T-helper 2 cell treated with Interferon-gamma antibody and Interleukin-4, amounts not matched to agents 5 μg/mL and 100 μg/mL, for 36 hours (primary cell): ENCODE measurements at places on chromosomes 6 and 20.
A peak's percentile ranks its signal among the peaks of the same experiment; 100 is the strongest.

- no peak for DNase-seq
Measured at GRCh38 chr6:126195625-126196236, 144.2 kb upstream of the CENPW start.

DNA sequence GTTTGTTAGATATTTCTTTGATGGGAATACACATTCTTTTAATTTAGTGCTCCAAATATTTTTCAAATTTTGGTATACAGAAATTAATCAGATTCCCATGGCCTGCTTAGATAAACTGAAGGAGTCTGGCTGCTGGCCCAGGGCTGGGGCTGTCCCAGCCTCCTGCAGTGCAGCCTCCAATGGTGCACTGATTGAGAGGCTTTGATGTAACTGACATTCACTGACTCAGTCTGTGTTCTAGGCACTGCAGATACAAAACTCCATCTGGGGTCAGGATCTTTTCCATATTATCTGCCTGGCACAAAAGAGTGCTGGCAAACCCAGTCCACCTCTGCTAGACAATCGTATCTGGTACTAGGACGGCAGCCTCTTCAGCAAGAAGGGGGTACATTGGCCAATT, 64.8 kb downstream of the GRIK2 start:
- no peak for DNase-seq

- DNase-seq = no peak
Measured at GRCh38 chr20:49166534-49167449, 21.3 kb downstream of the STAU1 start.

GRCh38 chr6:162090734-162091133, 636.8 kb downstream of the PRKN start:
- no peak for DNase-seq

DNA sequence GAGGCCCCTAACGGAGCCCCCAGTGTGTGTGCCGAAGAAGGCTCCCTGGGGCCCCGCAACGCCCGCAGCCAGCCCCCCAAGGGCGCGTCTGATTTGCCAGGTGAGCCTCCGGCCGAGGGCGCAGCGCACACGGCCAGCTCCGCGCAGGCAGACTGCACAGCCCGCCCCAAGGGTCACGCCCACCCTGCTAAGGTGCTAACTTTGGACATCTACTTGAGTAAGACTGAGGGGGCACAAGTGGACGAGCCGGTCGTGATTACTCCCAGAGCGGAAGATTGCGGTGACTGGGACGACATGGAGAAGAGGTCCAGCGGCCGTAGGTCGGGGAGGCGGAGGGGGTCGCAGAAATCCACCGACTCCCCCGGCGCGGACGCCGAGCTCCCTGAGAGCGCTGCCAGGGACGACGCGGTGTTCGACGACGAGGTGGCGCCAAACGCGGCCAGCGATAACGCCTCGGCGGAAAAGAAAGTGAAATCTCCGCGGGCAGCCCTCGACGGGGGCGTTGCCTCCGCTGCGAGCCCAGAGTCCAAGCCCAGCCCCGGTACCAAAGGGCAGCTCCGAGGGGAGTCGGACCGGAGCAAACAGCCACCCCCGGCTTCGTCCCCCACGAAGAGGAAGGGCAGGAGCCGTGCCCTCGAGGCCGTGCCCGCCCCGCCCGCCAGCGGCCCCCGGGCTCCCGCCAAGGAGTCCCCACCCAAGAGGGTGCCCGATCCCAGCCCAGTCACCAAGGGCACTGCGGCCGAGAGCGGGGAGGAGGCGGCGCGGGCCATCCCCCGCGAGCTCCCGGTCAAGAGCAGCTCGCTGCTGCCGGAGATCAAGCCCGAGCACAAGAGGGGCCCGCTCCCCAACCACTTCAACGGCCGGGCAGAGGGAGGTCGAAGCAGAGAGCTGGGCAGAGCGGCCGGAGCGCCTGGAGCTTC, 117.0 kb downstream of the RTN4IP1 start:
- peak; percentile 80 for DNase-seq

- no peak for DNase-seq
Measured at GRCh38 chr6:44627091-44627882, 239.8 kb downstream of the CDC5L start.

DNA sequence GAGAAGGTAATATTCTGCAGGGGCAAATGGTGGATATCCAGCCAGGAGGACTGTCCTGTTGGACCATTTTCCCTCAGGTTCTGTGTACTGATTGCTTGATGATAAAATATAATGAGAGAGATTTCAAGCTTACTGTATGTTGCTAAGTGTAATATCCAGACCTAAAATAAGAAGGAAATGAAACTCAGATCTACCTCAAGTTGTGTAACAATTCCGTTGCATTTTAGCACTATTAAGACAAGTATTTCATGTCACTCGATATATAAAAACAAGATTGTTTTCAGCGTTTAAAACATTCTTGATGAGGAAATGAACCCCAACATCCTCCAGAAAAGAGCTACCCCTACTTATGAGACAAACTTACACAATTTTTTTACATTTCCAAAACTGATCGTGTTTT, 57.2 kb downstream of the RGS17 start:
- no peak for DNase-seq

DNA sequence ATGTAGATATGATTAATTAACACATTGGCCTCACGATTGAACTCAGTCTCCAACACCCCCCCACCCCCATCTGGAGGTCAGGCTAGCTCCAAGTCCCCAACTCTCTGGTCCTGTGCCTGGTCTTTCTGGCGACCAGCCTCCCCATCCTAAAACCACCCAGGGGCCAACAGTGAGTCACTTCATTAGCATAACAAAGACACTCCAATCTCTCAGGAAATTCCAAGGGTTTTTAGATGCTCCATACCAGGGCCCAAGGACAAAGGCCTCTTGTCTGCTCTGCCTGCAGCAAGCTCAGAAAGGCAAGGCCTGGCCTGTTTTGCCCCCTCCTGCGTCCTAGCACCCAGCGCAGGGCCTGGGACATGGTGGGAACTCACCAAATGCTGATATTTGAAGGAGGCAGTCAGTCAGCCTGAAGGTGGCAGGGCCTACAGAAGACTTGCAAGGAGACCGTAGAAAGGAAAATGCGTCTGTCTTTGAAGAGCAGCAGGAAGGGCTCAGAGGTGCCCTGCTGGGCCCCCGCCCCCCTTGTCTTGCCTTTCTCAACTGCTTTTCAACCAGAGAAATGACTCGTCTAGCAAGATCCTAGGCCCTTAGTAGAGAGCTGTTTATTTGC, 184.7 kb downstream of the CDH4 start:
- DNase-seq = no peak

- DNase-seq = no peak
Measured at GRCh38 chr6:48610846-48611245, 499.8 kb upstream of the PTCHD4 start.

GRCh38 chr20:33262658-33263065, 20.4 kb upstream of the BPIFB1 start:
- DNase-seq = no peak

- no peak for DNase-seq
Measured at GRCh38 chr6:134060491-134061106, 8.2 kb upstream of the SLC2A12 start.

GRCh38 chr6:82954937-82955577, 110.6 kb downstream of the UBE3D start:
- no peak for DNase-seq

- no peak for DNase-seq
Measured at GRCh38 chr6:170037541-170038250, 253.2 kb downstream of the DLL1 start.

DNA sequence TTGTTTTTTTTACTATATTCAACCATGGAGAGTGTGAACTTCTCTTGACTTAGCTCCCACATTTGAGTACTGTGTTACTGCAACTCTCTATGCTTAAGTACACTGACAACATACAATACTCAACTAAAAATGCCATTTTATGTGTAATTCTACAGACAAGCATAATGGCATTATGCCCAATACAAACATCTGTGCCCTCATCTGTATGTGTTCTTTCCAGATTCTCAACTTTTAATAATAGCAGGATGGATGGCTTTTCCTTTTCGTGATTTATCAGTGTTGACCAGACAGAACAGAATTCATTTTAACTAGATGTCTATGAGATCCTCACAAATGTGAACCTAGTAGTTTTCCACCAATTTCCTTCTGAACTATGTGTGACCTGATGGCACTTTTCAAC, 84.2 kb upstream of the MARCKS start:
- no peak for DNase-seq

DNA sequence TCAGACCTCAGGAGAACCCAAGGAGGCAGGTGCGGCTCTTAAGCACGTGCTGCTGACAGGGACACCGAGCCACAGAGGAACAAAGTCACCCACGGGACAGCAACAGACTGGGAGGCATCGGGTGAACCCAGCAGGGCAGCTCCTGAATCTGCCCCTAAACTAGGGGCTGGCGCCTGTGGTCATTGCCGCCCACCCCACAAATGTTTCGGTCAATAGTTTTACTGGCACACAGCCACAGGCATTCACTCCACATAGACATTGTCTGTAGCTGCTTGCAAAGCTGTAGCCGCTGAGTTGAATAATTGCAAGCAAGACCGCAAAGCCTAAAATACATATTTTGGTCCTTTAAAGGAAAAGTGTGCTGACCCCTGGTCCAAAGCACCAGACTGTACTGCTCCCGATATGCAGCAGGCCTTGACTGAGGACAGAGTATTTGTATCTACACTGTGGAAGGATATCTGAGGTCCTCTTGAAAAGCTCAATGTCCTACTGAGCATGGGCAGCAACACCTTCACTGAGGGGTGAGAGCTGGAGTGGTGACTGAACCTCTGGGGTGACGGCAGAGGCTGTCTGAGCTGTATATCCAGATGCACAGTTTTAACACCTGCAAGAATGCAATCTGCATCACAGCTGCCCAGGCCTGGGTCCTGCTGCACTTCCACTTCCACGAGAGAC, 310.3 kb downstream of the THBS2 start:
- no peak for DNase-seq

DNA sequence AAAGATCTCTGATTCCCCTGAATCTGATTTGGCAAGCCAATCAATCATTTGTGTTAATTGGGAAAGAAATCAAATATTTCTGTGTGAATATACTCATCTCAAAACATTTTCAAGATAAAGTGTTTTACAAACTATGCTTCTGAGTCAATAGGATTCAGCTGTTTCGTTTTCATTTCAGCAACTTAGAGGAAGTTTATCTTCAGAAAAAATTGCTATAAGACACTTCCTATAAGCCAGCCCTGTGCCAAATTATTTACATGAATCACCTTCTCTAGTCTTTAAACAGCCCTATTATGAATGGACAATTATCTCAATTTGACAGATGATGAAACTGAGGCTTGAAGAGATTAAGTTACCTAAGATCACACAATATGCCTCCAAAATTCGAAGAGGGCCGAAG, 10.9 kb downstream of the DEFB129 start:
- DNase-seq = no peak

DNA sequence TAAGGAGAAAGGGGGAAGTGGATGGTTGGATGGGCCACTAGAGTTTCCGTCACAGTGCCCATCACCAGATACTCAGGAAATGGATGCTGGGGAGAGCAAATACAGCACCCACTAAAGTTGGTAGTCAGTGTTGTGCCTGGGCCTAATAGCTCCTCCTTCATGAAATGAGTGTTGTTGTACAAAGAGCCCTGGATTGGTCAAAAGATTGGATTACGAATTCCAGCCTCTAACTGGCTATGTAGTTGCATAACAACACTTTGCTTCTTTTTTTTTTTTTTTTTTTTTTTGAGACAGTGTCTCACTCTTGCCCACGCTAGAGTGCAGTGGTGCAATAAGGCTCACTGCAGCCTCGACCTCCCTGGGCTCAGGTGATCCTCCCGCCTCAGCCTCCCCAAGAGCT, 27.4 kb downstream of the KCNG1 start:
- DNase-seq = no peak

- DNase-seq = no peak
Measured at GRCh38 chr6:99512033-99512432, 3.2 kb downstream of the USP45 start.

DNA sequence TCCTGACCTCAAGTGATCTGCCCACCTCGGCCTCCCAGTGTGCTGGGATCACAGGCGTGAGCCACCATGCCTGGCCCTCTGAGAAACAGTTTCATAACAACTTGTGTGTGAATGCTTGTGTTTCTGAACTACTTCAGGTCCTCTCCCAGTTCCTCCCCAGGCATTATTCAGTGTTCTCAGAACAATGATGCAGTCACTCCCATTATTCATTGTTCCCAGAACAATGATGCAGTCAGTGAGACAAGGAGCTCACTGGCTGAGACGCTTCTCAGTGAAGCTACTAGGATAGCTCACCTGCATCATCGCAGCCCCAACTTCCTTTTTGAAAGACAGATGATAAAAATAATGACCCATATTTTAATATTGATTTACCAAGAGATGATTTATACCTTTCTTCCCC, 71.5 kb downstream of the NDUFAF5 start:
- no peak for DNase-seq

DNA sequence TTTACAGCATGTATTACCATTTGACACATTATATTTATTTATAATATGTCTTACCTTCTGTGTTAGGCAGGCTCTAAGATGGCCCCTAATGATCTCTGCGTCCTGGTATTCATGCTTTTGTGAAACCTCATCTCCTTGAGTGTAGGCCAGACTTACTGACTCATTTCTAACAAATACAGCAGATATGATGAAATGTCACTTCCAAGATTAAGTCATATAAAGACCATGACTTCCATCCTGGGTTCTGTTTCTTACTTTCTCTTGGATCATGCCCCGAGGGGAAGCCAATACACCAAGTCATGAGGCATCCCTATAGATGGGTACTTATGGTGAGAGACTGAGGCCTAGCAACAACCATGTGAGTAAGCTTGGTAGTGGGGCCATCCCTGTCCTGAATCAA, 30.2 kb downstream of the ZHX3 start:
- DNase-seq = no peak

- no peak for DNase-seq
Measured at GRCh38 chr6:81450180-81450579, 302.3 kb downstream of the TENT5A start.

DNA sequence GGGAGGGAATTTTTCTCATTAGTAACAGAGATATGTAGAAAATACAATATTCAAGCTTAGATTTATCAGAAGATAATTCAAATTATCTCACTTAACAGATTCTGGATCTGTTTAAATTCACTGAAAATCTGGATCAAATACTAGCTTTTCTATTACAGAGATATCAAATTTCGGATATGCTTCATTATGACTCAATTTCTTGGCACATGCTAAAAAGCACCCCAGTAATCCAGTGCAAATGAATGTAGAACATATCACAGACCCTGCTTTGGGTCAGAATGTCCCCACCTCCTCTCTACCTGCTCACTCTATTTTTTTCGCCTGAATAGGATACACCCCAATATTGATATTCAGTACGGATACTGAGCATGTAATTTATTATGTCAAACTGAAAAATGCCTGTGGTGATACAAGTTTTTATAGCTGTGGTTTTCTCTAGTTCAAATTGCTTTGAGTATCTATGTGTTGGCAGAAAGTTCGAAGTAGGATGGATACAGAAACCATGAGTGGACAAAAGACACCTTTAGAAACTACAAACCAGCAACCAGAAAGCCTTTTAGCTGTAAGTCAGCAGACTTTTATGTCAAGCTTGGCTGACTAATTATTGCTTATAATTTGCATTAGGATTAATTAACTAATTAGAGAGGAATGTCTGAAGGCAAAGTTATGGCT, 290.0 kb downstream of the TFAP2B start:
- no peak for DNase-seq
